ENCODE measurements at places on chromosomes 1 and 21.

DNA sequence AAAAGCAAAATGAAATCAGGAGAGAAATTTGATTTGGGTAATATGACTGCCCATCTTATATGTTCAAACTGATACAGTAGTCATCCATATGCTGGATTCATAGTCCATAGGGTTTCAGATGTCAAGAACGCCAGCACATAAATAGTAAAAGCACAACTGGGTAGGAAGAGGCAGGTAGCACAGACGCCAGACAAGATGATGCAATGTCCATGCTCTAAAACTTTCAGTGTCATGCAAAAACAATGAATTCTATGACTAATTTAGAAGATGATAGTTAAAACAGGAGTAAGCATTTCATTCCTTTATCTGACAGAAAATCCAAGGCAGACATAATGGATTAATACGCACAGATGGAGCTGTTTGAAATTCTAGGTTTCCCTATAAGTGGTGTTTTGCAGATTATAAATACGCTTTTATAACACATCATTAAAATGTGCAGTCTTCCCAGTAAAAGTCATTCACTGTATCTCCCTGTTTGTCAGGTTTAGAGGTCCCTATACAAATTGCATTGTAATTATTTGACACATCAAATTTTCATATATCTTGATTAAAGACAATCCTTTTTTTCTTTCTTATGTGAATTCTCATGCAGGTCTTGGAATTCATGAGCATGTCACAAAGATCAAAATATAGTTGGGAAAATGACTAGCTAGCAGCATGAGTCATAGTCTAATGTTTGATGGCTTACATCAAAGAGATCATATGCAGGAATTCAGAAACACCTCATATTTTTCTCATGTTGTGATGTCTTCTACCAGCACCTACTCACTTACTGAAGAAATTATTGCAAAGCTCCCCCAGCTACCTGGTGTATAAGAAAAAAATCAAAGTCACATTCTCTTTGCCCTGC, 139.9 kb downstream of the DSCAM start:
- DNase-seq: peak; percentile 21

DNA sequence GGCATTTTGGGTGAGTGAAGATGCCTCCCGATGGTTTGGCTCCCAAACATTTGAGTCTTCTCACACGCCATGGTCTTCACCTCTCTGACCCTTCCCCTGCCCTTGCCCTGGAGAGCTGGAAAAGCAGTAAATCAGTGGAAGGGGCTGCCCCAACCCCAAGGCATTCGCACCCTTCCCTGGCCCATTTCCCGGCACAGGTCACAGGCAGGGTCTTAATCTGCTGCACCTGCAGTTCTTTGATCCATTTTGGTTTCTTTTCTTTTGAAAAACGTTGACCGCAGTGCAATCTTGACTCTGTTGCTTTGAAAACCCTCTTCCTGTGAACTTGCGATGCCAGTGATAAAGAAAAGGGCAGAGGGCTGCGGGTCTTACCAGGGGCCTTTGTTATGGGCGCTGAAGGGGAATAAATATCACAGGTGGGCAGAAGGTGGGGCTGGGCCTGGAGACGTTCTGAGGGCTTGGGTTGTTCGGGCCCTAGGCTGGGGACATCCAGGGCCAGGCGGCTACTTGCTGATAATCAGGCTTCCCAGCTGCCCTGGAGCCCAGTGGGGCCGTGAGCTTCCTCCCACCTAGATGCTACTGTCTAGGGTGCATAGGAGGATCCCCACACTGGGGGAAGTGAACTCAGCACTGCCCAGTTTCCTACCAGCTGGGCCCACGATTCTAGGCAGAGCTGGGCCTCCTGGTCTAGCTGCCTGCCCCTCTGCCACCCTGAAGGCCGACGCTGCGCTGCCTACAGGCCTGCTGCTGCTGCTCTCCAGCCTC, 38.6 kb upstream of the EPS8L3 start:
- no peak for DNase-seq

GRCh38 chr1:215474940-215475339, 92.2 kb upstream of the KCTD3 start:
- DNase-seq: no peak

- no peak for DNase-seq
Observed at GRCh38 chr1:207992677-207993236, 81.8 kb upstream of the CD34 start.

Data from NCI-H69 (cell line).